Osteoblast (primary cell): ENCODE measurements at places on chromosomes 4 and X. TPM values are rescaled to one million over a fixed set of nuclear protein-coding genes. Genes with fewer than 3 reads are reported as not detected.

GRCh38 chrX:139877710-139878414, 55.0 kb downstream of the ATP11C start:
- no peak for DNase-seq

DNA sequence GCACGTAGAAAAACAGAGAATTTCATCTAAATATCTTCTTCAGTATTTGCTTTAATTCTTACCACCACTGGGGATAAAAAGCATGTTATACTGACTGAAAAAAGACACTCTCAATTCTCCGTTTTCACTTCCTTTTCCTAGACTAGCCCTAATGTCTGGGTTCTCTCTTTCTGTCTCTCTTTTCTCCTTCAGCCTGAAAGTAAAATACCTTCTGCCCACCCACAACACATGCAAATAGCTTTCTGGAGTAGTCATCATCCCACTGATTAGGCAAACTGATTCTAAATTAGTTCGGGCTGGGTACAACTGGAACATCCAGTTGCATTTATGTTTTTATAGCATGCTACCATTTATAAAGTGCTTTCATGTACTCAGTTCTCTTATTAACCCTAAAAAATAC, 142.4 kb upstream of the ANKRD50 start:
- DNase-seq: peak; percentile 32

ATP2B3 gene
- total RNA-seq: under 0.01 TPM in 1 of 2 replicates, not detected in the other

PAK3 gene
- 1.4 and 2.4 TPM in 2 replicates for total RNA-seq

PPP1R2C gene
- total RNA-seq: not detected in 2 replicates

GRCh38 chrX:49042581-49043219, 457 bp downstream of the TFE3 start:
- peak; percentile 72 for DNase-seq

DNA sequence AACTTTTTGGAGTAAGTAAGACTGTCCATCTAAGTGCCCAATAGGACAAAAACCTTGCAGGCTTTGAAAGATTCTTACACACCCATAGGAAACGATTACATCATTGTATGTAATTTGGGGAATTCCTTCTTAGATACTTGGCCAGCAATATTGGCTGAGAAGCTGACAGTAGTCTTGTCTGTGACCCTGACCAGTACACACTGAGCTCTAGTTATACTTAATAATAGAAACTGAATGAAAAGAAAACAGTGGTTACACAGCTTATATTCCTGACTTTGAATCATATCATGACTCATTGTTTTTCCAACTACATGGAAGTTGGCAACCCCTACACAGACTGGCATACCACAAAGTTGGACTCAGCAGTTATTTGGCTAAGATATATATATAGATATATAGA, 7.1 kb upstream of the TLR2 start:
- peak; percentile 92 for DNase-seq

- no peak for DNase-seq
Observed at GRCh38 chr4:99801005-99801699, 15.5 kb upstream of the DAPP1 start.

- peak; percentile 96 for DNase-seq
Observed at GRCh38 chr4:184649026-184649970, at the start of the genes CASP3 and PRIMPOL. TSS of gene CASP3 (minus strand) at chr4:184649447. CDS start at chr4:184638453, 10,994 bp downstream. TSS of gene PRIMPOL (plus strand) at chr4:184649738. CDS start at chr4:184657141, 7,403 bp downstream.

DNA sequence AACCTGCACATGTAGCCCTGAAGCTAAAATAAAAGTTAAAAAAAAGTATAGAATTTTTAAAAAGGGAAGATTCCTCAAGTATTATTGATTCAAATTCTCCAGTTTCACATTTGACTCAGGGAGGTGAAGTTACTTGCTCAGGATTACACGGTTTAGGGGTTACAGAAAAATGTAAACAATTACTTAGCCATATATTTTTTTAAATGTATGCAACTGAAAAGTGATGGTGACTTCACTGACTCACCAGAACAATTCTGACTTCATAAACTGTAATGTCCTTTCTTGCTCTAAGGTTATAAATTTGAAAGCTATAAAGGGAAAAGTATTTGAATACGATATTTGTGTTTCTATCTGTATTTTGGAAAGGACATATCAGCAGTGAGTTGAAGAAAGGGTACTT, 371.2 kb downstream of the SPRY1 start:
- DNase-seq: no peak

- DNase-seq: peak; percentile 49
Observed at GRCh38 chr4:183906739-183907651, 1.9 kb downstream of the STOX2 start.

- peak; percentile 89 for DNase-seq
Observed at GRCh38 chrX:150899191-150899757, 806 bp upstream of the CD99L2 start.

- no peak for DNase-seq
Observed at GRCh38 chr4:32697281-32697814, 1977.2 kb downstream of the PCDH7 start.

DNA sequence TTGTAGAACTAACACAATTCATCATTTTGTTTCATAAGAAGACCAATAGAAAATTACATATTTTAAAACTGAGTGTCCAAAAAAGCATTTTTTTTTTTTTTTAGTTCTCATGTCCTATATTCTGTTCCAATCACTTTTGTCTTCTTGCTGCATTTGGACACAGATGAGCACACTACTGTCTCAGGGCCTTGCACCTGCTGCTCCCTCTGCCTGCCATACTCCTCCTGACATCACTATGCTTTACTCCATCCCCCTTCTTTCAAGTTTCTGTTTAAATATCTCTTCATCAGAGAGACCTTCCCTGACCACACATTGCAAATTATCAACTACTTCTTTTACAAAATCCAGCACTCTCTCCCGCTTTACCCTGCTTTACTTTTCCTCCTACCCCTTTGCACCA, 230.7 kb upstream of the GK2 start:
- no peak for DNase-seq
